ENCODE measurements at places on chromosomes 3 and 15. TPM values are rescaled to one million over a fixed set of nuclear protein-coding genes. Genes with fewer than 3 reads are reported as not detected.

DNA sequence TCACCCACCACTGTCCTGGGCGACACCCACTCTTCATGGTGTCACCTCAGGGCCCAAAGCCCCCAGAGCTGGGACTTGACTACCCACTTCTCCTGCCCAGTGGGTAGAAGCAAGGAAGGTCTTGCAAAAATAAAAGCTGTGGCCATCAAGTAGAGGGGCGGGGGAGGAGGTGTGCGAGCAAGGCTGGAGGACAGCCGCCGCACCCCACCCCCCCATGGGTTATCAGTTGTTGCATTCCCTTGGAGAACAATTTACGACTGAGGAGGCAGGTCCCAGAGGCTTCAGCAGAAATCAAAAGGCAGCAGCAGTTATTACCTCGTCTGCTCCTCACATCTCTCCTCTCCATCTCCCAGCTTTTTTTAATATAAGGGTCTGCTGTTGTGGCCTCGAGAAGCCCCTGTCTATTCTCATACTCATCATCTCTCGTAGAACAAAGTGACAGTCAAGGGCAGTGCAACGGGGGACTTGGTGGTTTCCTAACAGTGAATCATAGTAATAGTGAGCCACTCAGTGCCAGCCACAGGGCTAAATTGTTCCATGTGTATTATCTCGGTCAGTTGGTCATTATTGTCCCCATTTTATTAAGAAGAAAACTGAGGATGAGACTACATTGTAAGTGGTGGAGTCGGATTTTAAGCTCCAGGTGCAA, 116.4 kb downstream of the PDCD6IP start:
- no peak for DNase-seq

DNA sequence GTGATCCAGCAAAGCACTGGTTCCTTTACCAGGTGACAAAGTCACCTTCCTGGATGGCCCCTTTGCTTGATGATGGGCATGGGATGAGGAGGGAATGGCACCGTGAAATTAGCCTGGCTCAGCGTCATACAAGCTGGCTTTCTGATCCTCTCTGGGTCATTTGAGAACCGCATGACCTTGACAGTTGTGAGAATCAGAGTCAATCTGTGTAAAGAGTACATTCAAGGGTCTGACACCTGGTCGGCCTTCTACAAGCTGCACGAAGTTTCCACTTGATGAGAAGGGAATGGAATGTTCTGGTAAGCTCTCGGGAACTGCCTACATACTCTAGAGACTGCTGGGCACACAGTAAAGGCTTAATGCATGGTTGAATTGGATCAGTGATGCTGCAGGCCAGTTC, 319.8 kb upstream of the TLE3 start:
- no peak for DNase-seq

- DNase-seq, result no peak
These were observed 37.5 kb upstream of the ZBTB38 start for GRCh38 chr3:141330718-141331376.

DNA sequence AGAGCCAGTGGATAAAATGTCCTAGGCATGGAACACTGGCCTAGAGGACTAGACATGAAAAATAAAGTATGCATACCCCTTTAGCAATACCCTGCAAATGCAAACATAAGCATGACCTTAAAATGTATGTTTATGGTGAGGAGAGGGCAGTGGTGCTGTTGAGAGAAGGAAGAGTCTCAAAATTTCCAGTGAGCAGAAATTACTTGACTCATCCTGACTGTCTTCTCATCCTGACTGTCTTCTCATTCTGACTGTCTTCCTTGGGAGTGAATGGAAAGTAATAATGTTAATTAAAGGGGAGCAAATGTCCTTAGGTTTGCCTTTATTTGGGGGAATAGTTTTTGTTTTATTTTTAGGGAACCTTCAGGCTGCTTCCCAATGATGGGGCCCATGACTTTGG, 121.5 kb upstream of the GALNT15 start:
- DNase-seq, result no peak

GRCh38 chr3:14890476-14890875, 56.9 kb upstream of the NR2C2 start:
- no peak for DNase-seq

Gene ZSCAN29
- total RNA-seq, result 21.7 TPM

Gene ARPIN
- total RNA-seq, result 18.4 TPM

Data from aorta (tissue), 5 donors.